ENCODE measurements at places on chromosomes 2 and 18.

- no peak for DNase-seq
Observed at GRCh38 chr2:234823196-234823876, 128.5 kb upstream of the SH3BP4 start.

- no peak for DNase-seq
Observed at GRCh38 chr2:122635686-122636085, 880.2 kb downstream of the TSN start.

GRCh38 chr2:151575338-151575737 is 158.9 kb downstream of the NEB start:
- no peak for DNase-seq

DNA sequence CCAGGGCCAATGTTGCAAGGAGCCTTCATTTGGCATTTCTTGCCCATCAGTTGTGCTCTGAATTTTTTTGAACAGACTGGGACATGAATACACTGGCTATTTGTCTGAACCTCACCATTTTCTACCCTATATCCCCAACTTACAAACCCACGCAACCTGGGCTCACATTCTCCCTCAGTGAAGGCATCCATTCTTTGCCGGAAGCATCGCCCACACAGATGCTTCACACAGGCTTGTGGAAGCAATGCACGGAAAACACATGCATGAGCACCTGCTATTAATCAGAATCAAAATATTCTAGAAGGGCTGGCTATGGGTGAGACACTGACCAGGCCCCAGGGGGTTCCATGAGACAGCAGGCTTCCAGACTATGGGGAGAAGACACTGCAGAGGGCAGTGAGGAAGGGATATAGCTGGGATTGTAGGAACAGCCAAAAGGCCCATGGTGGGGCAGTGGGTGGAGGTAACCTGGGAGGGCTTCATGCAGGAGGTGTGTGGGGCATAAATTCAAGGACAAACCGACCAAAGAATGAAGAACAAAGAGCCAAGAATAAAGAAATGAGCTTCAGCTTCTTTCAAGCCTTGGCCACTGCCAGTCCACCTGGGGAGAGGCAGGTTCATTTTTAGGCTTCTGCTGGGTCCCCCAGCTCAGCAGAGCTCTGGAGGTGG is 261.5 kb downstream of the CELF4 start:
- DNase-seq: no peak

DNA sequence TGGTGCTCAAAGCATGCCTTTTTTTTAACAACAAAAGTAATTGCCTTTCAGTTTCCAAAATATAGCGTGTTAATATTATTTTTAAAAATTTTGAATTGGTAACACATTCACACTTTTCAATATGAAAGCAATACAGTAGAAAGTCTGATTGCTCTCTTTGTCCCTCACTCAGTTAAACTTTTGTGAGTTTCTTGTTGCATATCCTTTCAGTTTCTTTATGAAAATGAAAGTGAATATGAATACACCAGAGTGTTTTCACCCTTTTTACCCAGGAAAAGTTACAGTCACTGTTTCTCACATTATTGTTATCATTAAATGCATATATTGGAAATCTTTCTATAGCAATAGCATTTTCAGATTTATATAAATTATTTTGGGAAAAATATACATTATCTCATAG is 377.4 kb upstream of the CRIM1 start:
- DNase-seq: no peak

GRCh38 chr18:27695503-27695902 is 481.4 kb downstream of the CDH2 start:
- DNase-seq: no peak

- DNase-seq: peak; percentile 17
Observed at GRCh38 chr2:64273524-64274398, 129.5 kb upstream of the PELI1 start.

- DNase-seq: no peak
Observed at GRCh38 chr2:52710810-52711618, 1056.6 kb upstream of the CHAC2 start.

- DNase-seq: no peak
Observed at GRCh38 chr18:79169958-79170555, 100.9 kb downstream of the ATP9B start.

DNA sequence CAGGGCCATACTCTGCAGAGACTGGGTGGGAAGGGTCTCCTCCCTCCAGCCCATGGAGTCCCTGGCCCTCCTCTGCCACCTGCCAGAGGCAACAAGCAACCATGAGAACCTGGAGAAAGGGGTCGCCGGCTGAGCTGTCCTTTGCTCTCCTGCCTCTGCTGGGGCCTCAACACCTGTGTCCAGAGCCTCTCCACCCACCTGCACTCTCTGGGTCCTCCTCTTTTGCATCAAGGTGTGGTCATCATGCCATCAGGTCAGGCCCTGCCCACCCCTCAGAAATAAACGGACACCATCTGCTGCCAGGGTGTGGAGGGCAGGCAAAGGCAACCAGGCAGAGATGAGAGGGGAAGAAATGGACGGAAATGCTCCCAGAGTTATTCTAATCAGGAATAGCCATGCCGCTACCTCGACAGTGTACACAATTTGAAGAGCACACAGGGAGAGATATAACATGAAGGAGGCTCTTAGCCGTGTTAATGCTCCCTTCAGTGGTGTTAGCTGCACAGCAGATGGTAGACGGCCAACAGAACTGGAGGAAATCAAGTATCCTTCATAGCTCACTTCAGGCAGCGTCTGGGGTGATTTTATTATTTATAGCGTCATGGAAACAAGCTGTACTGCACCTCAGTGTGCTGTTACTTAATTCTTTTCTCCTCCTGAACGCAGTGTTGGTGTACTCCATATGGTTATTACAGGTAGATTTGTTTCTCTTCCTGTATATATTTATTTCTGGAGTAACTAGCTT is 247.9 kb downstream of the TSN start:
- no peak for DNase-seq

GRCh38 chr2:120346667-120347358 is 877 bp downstream of the INHBB start:
- DNase-seq: peak; percentile 24

- no peak for DNase-seq
Observed at GRCh38 chr2:158815166-158815565, 20.0 kb downstream of the DAPL1 start.

GRCh38 chr2:234496835-234497593 is at the start of gene ARL4C:
Gene ARL4C, minus strand, starts transcription at chr2:234497081. Its CDS starts 495 bp downstream, at chr2:234496586.
- peak; percentile 69 for DNase-seq

- DNase-seq: no peak
Observed at GRCh38 chr2:25256488-25256875, 85.2 kb downstream of the DNMT3A start.

DNA sequence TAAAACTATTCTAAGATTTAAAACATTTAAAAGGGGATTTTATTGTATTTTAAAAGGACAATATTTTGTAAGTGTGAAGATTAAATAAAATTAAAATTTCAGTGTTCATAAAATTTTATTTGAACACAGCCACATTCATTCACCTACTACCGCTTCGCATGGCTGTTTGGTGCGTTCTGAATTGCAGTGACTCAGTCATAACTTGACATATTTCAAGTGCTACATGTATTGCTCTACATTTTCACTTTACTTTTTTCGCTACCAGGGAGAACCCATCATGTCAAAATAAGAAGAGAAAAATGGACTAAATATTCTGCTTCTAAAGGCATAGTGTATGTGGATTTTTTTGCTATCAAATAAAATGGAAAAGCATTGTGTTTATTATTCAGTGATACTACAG is 8.7 kb downstream of the PTH2R start:
- DNase-seq: no peak

DNA sequence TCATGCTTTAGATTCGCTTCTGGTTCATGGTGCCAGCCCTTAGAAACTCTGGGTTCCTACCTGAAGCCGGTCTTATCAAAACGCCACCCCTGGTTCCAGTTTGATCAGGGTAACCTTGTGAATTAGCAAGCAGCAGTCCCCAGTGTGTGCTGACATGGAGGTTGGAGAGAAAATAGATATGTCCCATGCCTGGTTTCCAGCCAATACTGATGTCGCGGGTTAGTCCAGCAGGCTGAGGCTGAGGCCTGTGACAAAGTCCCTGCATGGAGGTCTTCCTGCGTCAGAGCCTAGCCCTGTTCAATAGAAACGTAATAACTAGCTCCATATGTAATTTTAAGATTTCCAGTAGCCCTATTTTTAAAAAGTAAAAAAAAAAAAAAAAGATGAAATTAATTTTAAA is 28.2 kb downstream of the LPIN1 start:
- no peak for DNase-seq

DNA sequence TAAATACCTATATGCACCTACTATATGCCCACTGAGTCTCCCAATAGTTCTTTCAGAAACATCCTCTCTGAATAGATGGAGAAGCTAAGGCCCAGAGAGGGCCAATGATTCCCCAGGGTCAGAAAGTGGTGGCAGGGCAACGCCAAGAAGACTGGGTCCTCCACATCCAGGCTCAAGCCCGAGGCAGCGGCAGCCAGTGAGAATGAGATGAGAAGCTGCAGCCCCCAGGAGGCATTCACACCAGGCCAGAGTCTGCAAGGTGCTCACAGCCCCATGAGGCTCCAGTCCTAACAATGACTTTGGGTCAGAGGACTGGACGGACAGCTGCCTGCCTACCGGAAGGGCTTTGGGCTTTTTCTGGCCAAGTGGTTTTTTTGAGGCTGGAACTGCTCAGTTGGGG is 3.5 kb downstream of the TEX261 start:
- no peak for DNase-seq

DNA sequence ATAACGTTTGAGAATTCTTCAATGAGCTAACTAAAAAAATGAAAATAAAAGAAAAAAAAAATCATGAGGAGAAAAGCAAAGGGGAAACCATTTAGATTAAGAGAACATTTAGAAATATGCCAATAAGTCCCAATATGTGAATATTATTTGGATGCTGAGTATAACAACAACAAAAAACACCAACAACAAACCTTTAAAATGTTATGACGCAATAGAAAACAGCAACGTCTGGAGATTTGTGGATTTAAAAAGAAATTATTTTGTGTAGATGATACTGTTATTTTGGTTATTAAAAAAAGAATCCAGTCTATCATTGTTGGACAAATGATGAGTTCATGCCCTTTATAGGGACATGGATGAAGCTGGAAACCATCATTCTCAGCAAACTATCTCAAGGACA is 417.2 kb downstream of the LRRTM4 start:
- no peak for DNase-seq

- no peak for DNase-seq
Observed at GRCh38 chr2:51093016-51093415, 61.1 kb upstream of the NRXN1 start.

DNA sequence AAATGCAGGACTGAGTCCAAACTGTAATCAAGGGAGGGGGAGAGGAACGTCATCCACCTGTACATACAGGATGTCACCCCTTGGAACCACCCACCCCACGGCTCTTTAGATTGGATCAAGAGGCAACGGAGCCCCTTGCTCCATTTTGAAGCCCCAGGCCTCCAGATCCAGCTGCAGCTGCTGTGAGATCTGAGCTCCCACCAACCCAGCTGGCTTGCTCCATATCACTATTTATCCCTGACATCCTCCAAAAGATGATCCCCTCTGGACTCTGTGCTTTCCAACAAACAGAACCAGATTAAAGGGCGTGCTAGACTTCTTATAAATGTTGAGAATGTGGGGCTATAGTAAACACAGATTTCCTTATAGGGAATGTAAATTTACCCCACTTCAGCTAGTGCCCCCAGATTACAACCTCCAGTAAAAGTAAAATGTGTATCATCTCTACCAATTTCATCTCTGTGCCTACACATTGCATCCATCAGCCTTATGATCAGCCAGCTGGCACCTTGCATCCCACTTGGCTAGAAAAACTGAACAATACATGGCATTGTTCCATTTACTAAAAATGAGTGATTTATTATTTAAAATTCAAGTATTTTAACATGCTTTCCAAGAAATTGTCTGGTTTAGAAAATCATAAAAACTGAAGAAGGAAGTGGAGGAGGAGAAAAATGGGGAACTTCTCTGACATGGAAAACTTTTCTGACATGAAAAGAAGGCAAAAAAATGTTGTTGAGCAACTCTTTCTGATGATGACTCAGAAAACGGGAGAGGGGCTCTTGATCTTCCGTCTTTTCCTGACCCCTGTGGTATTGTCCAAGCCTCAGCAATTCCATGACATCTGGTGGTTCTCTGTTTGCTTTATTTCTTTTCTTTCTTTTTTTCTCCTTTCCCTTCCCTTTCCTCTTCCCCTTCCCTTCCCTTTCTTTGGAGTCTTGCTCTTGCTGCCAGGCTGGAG is 262.6 kb upstream of the THUMPD2 start:
- DNase-seq: no peak

- no peak for DNase-seq
Observed at GRCh38 chr2:175606010-175606841, 395.8 kb downstream of the LNPK start.

DNA sequence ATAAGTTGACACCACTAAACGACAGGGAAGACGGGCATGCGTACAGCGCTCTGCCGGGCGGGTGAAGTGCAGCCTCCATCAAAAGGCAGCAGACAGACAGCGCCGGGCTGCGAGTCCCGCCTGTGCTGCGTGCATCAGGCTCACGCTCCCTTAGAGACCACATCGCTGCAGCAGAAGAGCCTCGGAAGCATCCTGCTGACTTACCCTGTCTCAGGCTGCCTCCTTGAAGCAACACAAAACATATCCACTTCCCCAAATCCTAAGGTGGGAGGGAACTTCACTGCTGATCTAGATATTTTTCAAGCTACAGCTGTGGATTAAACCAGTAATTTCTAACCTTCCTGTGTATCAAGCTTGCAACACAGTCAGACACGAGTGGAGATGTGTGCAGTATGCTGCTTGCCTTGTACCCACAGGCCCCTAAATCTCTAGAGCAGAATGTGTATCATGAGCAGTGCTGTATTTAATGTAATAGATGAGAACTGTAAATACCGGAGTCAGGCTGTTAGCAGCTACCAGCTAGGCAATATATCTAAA is 6.4 kb downstream of the MYT1L start:
- DNase-seq: no peak

DNA sequence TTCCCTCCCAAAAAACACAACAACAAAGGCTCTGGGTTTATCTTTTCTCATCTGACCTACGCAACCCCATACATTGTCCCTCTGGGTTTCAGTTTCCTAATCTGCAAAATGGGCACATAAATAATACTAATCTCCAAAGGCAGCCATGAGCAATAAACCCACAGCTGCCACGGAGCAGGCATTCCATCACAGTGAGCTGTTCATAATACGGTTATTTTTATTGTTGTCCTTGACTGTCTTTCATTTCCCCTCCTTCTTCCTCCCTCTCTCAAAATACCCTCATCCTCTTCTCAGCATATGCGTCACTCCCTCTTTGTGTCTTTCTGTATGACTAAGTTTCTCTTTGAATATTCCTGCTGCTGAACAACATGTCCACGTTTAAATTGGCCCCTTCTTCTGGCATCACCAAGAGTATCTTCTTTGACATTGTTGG is 129.8 kb upstream of the CAB39 start:
- no peak for DNase-seq

GRCh38 chr18:41060967-41061366 is 894.1 kb upstream of the PIK3C3 start:
- DNase-seq: no peak

DNA sequence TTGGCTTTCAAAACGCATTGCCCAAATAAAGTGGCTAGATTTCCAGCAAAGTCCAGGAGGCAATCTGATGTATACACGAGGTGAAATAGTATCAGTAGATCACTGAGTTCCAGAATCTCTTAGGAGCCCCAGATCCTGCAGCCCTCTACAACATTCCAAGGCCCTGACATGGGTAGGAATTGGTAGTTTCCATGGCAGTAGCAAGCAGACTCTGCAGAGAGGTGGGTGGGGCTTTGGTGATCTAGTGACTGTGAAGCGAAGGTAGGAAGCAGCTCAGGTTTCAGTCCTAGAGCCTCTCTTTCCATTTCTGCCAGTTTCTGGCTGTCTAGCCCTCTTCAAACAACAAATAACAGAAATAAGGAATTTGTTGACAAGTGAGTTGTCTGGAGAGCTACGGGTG is 13.8 kb upstream of the SGPP2 start:
- no peak for DNase-seq

GRCh38 chr2:222518570-222519381 is 94.4 kb downstream of the SGPP2 start:
- DNase-seq: peak; percentile 27

All from prostate gland (tissue), 2 donors.